Neuronal stem cell (in vitro differentiated cells): ENCODE measurements at places on chromosomes 6 and 20.
A peak's percentile ranks its signal among the peaks of the same experiment; 100 is the strongest.

DNA sequence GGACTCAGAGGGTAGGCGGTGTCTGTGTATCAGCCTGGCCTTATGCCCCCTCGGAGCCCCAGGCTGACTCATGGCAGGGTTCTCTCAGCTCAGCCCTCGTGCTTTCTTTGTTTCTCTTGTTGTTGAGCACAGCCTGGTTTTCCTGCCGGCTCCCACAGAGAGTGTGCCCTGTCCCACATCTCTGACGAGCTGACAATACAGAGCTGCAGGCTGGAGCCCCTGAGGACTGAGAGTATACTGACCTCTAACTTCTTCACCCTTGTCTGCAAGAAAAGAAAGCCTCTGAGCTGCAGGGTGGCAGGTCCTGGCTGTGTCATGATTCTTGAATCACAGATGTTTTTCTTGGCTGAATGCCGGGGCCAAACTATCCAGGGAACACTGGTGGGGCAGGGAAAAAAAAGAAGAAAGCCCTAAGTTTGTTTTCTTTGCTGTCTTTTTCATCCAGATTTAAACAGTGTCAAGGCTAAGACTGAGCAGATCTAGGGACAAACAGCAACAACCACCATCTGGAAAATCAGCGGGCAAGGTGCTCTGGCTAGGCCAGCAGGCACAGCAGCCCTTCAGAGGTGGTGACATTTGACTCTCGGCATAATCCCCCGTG lies 63.3 kb upstream of the ZNF133 start:
- peak; percentile 67 for DNase-seq

- no peak for DNase-seq
Measured at GRCh38 chr6:139962654-139963347, 588.4 kb upstream of the CITED2 start.

- no peak for DNase-seq
Measured at GRCh38 chr20:3405139-3405538, 2.3 kb downstream of the DNAAF9 start.

DNA sequence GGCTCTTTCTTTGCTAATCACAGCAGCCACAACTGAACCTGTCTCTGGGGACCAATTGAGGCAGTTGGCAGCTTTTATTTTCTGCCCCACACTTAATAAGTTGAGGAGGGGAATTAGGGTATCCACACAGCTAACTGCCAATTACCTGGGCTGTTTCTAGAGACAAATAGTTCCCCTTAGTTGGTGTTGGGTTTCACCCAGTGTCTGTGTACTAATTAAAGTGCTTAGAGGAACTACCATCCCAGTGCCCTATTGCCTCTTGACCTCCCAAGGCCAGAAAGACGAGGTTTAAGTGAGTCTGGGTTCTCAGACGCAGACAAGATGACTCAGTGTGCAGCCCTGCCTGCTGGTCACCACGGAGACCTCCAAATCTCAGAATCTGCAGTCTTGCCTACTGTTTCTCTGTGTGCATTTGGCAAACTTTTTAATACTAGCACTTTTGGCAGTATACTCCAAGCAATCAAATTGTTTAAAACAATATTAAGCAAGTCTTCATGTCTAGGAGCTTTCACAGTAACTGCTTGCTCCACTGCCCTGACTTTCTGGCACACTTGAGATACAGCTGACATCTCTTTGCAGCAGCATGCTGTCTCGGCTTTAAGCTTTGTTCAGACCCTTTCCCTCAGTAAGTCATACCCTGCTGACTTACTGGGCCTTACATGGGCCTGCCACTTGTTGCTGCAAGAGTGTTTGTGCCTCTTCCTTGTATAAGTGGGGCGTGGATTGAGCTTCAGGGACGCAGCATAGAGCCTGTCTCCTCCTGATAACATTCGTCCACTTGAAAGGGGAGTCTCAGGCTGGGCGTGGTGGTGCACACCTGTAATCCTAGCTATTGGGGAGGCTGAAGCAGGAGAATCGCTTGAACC lies 31.9 kb downstream of the STK35 start:
- DNase-seq = peak; percentile 44

DNA sequence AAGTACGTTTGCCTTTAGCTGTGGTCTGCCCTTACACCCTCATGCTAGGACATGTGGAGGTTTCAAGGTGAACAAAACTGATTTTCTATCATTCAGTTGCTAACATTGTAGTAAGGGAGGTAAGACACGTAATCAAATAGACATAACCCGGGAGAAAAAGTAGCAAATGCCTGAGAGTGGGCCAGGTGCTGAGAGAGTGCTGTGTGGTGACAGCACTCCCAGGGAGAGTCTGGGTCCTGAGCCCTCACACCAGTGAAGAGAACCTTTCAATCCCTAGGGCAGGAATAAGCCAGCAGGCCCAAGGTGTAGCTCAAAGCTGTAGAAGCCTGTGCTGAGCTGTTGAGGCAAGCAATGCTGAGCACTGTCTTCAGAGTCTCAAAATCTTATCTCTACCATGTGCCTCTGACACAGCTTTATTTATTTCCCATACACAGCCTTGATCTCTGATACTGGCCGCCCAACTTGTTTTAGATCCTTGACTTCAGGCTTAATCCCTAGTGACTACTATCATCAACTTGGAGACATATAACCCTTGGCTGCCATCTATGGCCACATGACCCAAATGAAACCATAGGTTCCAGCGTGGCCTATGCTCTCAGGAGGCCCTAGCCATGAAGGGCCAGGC lies 55.2 kb downstream of the TPD52L1 start:
- DNase-seq = no peak

DNA sequence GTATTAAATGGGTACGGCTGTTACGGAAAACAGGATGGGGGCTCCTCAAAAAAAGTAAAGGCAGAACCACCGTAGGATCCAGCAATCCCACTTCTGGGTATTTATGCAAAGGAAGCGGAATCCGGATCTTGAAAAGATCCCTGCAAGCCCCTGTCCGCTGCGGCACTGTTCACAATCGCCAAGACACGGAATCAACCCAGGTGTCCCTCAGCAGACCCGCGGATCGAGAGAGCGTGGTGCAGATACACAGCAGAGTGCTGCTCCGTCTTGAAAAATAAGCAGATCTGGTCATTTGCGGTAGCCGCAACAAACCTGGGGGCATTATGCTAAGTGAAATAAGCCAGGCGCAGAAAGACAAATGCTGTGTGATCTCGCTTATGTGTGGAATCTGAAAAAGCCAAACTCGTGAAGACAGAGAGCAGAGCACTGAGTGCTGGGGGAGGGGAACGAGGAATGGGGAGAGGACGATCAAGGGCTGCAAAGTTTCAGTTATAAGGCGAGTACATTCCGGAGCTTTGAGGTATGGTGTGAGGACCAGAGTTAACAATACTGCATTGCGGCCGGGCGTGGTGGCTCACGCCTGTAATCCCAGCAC lies 41.3 kb downstream of the NTSR1 start:
- no peak for DNase-seq

DNA sequence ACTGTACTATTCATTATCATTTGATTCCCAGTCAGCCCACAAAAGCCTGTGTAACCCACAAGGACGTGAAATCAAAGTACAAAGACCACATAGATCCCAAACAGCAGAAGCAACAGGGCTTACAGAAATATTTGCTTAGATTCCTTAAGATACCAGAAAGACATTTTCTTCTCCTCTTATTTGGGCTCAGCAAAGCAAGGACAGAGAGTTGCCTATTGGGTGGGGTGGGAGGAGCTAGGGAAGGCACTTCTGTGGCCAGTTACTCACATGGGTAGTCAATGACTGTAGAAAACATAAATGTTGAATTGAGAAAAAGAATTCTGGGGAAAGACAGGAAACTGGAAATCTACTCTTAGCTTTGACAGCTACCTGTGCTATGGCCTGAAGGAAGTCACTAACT lies 19.8 kb downstream of the PDE7B start:
- DNase-seq = no peak

- DNase-seq = no peak
Measured at GRCh38 chr6:7479801-7480266, 61.6 kb upstream of the DSP start.

- DNase-seq = no peak
Measured at GRCh38 chr20:32893263-32894025, 34.7 kb downstream of the EFCAB8 start.

DNA sequence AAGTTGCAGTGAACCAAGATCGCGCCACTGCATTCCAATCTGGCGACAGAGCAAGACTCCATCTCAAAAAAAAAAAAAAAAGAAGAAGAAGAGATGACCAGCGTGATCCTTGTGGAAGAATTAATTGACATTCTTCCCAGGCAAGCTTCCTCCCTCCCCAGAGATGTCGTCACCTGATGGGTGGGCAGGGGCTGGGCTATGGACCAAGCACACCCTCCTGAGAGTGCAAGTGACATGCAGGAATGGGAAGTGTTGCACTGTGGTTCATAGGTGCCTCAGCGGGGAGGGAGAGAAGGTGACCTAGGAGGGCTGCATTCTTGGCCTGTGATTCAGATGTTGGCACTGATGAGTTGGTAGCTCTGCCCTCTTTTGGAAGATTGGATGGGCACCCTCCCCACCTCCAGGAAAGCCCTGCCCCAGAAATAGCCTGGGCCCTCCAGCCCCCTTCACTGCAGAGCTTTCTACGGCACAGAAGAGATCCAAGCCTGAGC lies 37.8 kb downstream of the TAF8 start:
- no peak for DNase-seq

- DNase-seq = no peak
Measured at GRCh38 chr20:4961746-4962145, 39.6 kb downstream of the SLC23A2 start.

DNA sequence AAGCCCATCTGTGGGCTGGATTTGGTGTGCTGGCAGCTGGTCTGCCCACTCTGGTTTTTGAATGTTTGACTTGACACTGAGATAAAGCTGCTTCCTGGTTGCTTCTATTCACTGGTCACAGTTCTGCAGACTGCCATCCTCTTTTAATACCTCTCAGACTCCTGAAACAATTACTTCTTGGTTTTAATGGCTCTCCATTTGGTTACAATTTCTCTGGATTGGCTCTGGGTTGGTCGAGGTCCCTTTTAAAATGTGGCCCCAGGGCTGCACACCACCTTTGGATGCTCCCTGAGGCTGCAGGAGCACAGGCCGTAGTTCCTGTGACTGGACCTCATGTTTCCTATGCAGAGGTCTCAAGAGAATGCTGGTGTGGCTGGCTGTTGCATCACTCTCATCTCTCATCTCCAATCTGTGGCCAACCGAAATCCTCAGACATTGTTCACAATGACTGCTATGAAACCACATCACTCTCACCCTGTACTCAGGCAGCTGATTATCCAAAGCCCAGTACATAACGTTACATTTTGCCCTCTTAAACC lies 98.5 kb downstream of the INSM1 start:
- no peak for DNase-seq

GRCh38 chr6:101883505-101883904 lies 490.0 kb downstream of the GRIK2 start:
- DNase-seq = no peak

GRCh38 chr20:59144179-59144830 lies 19.3 kb upstream of the ZNF831 start:
- no peak for DNase-seq

DNA sequence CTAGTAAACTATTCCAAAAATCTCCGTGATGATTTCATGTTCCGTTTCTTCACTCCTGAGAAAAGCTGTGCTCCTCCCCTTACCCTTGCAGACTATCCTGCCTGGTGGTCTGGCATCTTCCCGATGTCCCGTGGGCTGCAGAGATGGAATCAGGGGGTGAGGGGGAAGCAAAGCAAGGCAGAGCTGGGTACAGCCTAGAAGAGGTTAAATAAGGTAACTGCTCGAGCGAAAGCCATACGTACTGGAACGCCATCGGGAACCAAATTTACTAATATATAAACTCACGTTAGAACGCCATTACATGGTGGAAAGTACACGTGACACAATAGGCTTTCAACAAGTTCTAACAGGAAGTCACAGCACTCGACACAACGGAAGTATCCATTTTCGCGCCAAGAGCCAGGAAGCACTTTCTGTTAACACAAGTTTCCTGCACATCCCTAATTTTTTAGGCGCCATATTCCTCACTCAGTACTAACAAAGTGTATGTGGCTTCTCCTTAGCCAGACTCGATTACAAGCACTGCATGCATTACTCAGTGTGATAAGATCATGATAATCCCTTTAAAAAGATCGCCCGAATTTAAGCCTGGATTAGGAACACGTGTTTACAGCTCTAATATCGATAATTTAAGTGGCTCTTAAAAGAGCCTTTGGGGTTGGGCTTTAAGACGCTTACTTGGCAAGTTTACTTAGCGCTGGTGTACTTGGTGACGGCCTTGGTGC lies 101.6 kb upstream of the PRSS16 start:
- no peak for DNase-seq

DNA sequence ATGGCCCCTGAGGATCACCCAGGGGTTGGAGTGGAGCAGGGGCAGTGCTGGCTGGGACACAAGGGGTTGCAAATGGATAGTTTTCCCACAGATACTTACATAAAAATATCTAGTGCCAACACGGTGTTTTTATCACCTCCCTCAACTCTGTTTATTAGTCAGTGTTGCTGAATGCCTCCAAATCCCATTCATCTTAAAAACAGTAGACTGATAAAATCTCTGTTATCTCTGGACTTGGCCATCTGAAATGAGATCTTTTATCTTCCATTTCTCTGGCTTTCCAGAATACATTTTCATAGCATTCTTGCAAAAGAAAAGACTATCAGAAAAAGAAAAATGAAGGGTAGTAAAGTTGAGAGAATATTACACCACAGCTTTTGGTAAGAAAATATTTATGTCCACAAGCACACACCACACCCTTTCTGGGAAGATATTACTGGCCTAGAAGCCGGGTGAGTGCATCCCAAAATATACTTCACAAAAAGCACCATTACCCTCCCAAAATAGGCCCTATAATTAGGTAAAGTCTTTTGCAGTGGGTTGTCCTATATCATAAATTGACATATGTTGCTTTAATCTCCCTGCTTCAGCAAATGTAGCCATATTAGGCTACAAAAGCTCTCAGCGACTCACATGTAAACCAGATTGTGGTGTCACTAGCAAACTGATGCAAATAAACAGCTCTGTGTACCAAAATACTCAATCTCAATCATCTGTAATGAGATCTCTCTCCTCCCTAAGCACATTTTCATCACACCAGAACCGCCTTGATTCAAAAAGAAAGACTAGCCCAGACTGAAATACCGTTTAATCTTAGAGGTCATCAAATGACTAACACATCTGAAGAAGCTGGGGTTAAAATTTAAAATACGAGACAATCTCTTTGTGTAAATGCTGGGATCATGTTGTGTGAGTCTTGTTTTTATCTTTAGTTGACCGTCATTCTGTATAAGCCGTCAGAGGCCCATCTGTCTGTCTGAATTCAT lies 96.7 kb downstream of the FYN start:
- DNase-seq = no peak

GRCh38 chr6:31305703-31306219 lies 33.9 kb upstream of the HLA-C start:
- no peak for DNase-seq

GRCh38 chr20:3874194-3874844 lies 14.9 kb upstream of the PANK2 start:
- DNase-seq = no peak

DNA sequence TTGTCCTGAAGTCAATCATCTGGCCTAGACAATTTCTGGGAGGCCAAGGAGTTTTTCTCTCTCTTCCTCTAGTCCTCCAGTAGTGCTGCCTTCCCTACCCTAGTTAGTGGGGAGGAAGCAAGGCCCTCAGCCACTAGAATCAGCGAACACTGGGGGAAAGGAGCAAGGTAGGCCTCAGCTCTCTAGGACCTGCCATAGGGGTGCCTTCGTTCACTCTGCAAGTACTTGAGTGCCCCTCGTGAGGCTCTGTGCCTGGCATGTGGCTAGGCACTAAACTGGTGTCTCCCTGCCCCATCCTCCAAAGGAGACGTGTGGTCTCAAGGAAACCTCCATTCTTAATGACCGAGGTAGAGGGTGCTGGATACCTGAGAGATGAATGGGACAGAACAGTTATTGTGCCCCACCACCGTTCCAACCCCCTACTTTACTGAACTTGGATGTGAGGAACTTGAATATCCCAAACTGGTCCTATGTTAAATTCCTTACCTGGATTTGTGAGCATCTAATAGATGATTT lies 1.1 kb downstream of the DEF6 start:
- no peak for DNase-seq

- DNase-seq = no peak
Measured at GRCh38 chr20:43559147-43559987, 540 bp downstream of the SGK2 start.
